ENCODE measurements at places on chromosomes 16 and 17.

DNA sequence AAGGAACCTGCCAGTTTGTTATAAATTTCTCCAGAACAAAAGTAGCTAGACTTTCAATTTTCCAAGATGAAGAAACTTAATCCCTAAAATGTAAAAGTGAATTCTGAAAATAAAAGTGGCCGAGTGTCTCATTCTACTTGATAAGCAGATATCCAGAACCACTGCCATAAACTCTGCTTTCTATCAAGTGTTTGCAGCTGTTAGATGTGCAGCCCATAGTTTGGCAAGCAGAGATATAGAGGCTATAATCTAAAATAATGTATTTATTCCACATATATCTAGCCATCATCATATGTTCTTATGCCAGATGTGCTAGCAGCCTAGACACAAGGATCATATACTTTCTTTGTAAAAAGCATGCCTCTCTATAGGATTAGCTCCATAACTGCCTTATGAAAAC is 14.7 kb upstream of the FBXL20 start:
- DNase-seq = no peak

DNA sequence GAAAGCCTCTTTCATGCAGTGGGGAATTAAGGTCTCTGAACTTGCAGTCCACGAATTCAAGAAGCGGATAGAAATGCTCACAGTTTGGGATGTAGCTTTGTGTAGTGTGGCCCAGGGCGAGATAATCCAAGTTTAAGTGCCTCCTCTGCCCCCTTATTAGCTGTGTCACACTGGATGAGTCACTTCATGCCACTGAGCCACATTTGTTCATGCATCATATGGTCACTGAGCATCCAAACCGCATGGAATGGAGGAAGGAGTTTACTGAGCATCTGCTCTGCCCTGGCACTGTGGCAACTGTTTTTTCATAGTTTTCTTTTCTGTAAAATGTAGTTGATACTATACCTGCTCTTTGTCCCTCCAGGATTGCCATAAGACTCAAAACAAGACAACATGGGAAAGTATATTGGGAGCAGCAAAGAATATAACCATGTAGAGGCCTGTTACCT is 15.1 kb upstream of the DHX8 start:
- no peak for DNase-seq

DNA sequence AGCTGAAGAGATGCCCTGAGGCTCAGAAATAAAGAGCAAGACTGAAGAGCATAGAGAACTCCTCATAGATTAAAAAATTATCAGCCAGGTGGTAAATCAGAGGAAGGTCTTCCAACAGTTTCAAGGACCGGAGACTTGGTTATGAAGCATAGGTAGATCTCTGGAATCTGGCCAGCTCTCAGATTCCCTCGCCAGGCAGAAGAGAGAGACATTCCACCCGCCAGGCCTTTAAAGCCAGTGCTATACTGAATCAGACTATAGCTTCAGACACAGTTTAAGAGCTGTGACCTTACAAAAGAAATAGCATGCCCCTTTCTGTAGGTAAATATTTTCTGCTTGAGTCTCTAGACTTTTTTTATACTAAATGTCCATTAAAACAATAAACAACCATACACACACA is 70.3 kb downstream of the NFATC3 start:
- no peak for DNase-seq

DNA sequence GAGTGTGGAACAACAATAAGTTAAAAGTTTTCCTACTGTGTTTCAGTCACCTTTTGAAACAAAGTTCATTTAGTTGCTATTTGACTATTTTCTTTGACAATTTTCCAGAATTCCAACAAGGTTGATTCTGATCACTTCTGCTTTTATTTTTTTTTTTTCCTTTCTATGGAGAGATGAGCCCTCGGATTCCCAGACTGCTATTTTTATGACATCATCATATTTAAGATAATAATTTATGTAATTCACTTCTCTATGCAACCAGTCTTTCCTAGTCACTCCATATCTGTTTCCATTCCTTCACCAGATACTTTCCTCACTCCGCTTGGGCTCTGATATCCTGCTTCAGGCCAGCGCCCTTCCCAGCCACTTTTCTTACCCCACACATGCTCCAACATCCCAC is 8.1 kb downstream of the OR4D2 start:
- no peak for DNase-seq

GRCh38 chr17:8740486-8740885 is 4.2 kb downstream of the CCDC42 start:
- no peak for DNase-seq

GRCh38 chr16:53112015-53112414 is 57.2 kb downstream of the CHD9 start:
- no peak for DNase-seq

DNA sequence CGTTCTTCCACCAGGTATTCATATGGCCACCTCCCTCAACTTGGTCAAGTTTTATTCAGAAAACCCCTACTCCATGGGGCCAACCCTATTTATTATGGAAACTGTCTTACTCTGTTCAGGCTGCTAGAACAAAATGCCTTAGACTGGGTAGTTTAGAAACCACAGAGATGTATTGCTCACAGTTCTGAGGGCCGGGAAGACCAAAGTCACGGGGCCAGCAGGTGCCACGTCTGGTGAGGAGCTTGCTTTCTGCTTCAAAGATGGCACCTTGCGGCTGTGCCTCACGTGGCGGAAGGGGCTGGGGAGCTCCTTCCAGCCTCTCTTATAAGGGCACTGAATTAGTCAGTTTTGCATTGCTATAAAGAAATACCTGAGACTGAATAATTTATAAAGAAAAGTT is 74.3 kb downstream of the AXIN2 start:
- no peak for DNase-seq

- DNase-seq = no peak
Measured at GRCh38 chr17:40678902-40679522, 14.0 kb upstream of the KRT222 start.

GRCh38 chr16:23378256-23378655 is 74.7 kb downstream of the COG7 start:
- DNase-seq = no peak

- DNase-seq = peak; percentile 54
Measured at GRCh38 chr17:78313735-78314648, 45.9 kb downstream of the SOCS3 start.

DNA sequence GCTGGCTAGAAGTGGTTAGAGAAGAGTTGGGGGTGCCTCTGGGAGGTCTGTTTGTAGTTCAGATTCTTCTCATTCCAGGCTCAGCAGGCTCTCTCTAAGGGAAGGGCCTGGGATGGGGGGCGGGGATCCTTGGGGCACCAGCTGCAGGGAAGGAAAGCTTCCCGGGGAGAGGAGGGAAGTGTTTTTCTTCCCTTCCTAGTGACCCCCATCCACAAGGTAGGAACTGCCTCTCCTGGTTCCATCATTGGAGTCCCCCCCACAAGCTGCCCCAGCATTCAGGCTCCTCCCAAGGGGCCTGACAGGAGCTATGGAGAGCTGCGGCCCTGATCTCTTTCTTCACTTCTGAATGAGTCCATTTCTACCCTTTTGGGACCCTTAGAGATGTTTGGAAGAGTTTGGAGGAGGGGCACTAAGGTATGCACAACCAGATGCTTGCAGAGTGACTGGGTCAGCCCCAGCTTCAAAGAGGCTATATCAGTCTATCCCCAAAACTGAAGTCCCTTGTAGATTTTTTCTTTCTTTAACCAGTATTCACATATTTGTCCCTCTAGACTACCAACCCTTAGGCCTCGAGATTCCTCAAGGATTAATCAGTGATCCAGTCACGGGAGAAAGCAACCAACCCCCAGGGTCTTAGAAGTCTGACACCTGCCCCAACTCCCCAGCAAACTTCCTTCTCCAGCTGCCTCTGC is 13.9 kb upstream of the FZD2 start:
- no peak for DNase-seq

- DNase-seq = peak; percentile 14
Measured at GRCh38 chr17:18225642-18226283, 328 bp downstream of the LLGL1 start.

GRCh38 chr17:29133121-29133713 is 47.0 kb downstream of the MYO18A start:
- DNase-seq = no peak

DNA sequence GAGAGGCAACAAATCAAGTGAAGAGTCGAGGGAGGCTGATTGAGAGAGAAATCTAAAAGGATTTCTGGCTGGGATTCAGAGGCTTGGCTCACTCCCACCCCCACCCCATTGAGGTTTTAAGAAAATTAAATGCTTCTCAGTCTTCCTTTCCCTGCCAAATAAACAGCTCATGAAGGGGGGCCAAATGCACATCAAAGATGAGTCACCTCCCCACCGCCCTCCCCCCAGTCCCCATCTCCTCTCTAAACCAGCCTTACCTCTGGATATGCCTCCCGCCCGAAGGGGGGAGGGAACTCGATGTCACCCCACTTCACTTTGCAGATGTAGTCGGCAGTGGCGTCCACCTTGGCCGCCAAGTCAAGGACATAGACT is 11.6 kb downstream of the ACLY start:
- DNase-seq = no peak

GRCh38 chr17:8137645-8138373 is 13.9 kb upstream of the HES7 start:
- no peak for DNase-seq

DNA sequence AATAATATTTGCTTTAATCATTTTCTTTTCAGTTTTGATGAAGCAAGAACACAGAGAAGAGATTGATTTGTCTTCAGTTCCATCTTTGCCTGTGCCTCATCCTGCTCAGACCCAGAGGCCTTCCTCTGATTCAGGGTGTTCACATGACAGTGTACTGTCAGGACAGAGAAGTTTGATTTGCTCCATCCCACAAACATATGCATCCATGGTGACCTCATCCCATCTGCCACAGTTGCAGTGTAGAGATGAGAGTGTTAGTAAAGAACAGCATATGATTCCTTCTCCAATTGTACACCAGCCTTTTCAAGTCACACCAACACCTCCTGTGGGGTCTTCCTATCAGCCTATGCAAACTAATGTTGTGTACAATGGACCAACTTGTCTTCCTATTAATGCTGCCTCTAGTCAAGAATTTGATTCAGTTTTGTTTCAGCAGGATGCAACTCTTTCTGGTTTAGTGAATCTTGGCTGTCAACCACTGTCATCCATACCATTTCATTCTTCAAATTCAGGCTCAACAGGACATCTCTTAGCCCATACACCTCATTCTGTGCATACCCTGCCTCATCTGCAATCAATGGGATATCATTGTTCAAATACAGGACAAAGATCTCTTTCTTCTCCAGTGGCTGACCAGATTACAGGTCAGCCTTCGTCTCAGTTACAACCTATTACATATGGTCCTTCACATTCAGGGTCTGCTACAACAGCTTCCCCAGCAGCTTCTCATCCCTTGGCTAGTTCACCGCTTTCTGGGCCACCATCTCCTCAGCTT is 45.0 kb downstream of the ESRP2 start:
- no peak for DNase-seq

GRCh38 chr16:9874219-9874618 is 308.0 kb downstream of the GRIN2A start:
- no peak for DNase-seq

- no peak for DNase-seq
Measured at GRCh38 chr16:23847948-23848347, 12.2 kb downstream of the PRKCB start.

- no peak for DNase-seq
Measured at GRCh38 chr17:15169676-15170075, 95.5 kb downstream of the PMP22 start.

DNA sequence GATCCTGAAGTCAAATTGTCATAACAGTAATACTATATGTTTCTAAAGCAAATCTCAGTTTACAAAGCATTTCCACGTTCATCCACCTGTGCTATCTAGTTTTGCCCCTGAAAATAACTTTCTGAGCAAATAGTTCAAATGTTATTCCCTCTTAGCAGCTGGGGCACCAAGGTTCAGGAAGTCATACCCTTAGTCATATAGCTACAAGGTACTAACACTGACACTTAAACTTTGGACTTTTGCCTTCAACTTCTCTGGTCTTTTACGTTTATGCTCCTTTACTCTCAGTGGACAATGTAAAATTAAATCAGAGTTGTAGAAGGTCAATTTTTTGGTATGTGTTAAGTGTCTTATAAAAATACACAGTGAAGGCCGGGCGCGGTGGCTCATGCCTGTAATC is 33.0 kb downstream of the COX11 start:
- DNase-seq = no peak

DNA sequence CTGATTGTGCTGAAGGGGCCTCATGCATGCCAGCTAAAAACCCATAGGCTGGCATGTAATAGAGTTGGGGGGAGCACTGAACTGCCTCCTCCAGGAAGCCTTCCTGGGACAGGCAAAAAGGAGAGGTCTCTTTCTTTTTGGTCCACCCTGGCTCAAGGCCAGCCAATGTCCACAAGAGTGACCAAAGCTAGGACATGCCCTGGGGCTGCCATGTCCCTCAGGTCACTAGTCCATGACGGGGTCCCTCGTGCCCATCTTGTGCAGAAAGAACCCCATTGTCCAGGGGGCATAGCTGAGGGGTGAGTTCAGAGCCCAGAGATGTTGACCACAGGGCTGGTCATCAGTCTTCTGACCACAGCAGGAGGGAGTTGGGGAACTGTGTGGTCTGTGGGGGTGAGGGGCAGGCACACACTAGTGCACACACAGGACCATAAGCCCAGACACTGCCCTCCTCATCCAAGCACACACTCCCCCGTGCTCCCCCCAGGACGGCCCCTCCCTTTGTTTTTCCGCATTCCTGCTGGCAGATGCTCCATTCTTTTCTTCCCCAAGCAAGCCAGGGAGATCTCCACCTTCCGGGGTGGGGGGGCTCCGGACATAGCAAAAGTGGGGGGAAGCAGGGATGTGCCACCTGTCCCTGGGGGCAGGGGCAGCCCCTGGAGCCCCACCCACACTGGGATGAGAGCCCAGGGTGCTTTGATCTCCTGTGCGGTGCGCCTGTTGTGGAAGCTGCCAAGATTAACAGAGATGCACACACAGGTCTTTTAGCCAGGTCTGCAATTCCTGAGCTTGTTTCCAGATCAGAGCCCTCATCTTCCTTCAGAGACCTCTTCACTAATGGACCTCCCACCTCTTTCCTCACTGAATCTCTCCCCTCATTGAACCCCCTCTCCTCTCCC is 25.2 kb upstream of the PHB1 start:
- no peak for DNase-seq

DNA sequence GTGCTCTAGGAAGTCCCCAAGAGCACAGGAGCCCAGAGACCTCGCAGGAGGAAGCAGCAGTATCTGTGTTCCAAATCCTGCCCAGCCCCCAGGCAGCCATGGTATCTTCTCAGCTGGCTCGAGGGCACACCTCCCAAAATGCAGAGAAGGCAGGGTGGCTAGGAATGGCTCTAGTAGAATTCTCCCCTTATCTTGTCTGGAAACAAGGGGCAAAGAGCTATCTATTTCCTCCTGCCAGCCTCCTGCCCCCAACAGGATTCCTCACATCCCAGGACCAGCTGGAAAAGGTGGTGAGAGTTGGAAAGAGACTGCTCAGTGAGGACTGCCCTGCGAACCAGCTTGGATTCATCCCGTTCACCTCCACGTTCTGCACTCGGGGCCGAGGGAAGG is 8.6 kb upstream of the TSPOAP1 start:
- no peak for DNase-seq

DNA sequence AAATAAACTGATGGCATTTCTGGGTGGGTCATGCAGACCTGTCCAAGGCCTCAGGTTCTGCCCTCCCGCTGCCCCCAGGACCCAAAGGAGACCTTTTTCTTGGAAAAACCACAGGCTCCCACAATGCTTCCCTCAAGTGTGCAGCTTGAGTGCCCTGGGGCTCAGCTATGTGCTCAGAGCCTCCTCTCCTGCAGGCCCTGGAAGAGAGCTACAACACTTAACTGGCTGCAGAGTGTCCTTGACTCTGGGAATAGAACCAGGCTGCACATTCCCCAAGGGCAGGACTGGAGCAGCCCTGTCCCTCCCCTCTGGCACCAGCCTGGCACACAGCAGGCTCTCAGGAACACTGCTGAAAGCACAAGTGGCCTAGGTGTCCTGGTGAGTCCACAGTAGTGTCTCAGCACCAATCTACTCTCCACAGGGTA is 4.8 kb upstream of the SREBF1 start:
- DNase-seq = no peak
